Caco-2 (cell line): ENCODE measurements at places on chromosomes 16 and 17. TPM values are rescaled to one million over a fixed set of nuclear protein-coding genes. Genes with fewer than 3 reads are reported as not detected.

The ZFHX3 gene
- total RNA-seq = 39.9 TPM in 2 replicates

DNA sequence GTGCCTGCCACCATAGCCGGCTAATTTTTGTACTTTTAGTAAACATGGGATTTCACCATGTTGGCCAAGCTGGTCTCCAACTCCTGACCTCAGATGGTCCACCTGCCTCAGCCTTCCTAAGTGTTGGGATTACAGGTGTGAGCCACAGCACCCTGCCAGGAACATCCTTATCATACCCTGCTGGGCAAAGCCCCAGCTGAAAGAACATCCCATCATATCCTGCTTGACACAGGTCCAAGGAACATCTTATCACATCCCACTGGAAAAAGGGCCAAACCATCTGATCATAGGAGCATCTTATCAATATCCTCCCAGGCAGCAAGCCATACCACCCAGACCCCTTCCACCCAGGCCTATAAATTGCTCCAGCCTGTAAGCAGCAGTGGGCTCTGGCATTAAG lies 1109.2 kb upstream of the CDH8 start:
- no peaks in the 10 kb centered on the region for H3K36me3 ChIP-seq
- H3K4me3 ChIP-seq = no peak overlapping the region

DNA sequence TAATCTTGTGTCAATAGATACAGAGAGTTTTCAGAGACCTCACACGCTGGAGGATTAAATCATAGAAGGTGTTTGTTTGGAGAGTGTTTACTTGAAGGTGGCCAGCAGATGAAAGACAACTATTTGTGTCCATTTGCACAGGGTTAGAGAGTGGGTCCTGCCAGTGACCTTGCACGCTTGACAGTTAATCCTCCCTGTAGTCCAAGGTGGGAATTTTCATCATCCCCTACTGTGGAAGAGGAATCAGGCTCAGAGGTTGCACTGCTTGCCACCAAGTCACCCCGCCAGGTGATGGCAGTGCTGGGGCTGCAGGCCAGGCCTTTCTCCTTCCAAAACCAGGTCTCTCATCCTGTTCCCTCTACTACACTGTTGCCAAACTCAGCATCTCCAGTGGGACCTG lies 12.3 kb downstream of the CDH1 start:
- peaks cover 81% of the 10 kb centered on the region for H3K4me1 ChIP-seq
- DNase-seq = no peak
- H3K4me3 ChIP-seq = no peak overlapping the region

DNA sequence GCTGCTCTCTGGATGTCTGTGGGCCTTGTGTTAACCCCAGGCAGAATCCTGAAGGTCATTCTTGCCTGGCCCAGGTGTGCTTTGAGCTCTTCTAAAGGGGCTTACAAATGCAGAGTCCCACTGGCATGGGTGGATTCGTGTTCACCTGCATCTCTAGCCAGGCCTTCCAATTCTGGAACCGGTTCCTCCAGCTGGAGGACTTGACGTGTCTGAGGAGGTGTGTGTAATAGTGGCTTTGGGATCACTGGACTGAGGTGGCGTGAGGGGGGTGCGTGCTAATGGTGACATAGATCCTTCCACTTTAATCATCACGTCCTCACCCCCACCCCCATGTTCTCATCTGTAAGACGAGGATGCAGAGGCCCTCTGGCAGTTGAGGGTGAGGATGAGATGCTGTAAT lies 4.8 kb downstream of the GSE1 start:
- no peak for DNase-seq
- peaks cover 8% of the 10 kb centered on the region; the same call in 1 of the 2 replicates for H3K36me3 ChIP-seq
- no peak overlapping the region for H3K4me3 ChIP-seq
- H3K4me1 ChIP-seq = peaks cover 40% of the 10 kb centered on the region
- H3K27me3 ChIP-seq = no peaks in the 10 kb centered on the region

GRCh38 chr17:80229011-80229410 lies 8.8 kb downstream of the SLC26A11 start:
- no peak overlapping the region for H3K27ac ChIP-seq
- no peaks in the 10 kb centered on the region for H3K36me3 ChIP-seq
- H3K27me3 ChIP-seq = no peaks in the 10 kb centered on the region
- H3K4me3 ChIP-seq = no peak overlapping the region
- no peaks in the 10 kb centered on the region; the same call in 1 of the 2 replicates for H3K4me1 ChIP-seq

DNA sequence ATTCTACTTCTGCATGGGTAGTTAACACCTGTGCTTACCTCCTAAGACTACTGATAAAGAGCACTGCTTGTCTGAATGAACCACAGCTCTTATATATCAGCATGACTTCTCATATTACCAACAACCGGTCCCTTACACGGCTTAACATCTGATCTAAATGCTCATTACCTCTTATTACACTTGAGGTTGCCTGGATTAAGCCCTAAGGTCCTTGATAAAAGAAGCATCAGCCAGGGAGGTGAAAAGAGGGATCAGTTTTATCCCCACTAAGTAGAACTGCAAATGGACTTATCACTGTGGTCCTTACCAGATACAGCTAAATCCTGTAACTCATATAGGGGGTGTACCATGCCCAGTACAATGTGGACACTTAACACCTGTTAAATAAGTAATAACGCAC lies 8.2 kb upstream of the RSKR start:
- no peaks in the 10 kb centered on the region for H3K4me1 ChIP-seq
- DNase-seq = no peak
- H3K4me3 ChIP-seq = no peak overlapping the region
- no peak overlapping the region for H3K27ac ChIP-seq
- H3K27me3 ChIP-seq = no peaks in the 10 kb centered on the region

GRCh38 chr17:17416007-17416399 lies 60.8 kb upstream of the MED9 start:
- H3K27ac ChIP-seq = peak overlapping the region; percentile 37
- peak; percentile 75 for DNase-seq
- peaks cover 34% of the 10 kb centered on the region for H3K4me1 ChIP-seq
- no peaks in the 10 kb centered on the region for H3K27me3 ChIP-seq
- no peaks in the 10 kb centered on the region for H3K36me3 ChIP-seq

GRCh38 chr17:18250259-18250658 lies 8.3 kb downstream of the FLII start:
- H3K4me1 ChIP-seq = no peaks in the 10 kb centered on the region
- no peaks in the 10 kb centered on the region for H3K27me3 ChIP-seq
- H3K36me3 ChIP-seq = peaks cover 9% of the 10 kb centered on the region
- no peak for DNase-seq

DNA sequence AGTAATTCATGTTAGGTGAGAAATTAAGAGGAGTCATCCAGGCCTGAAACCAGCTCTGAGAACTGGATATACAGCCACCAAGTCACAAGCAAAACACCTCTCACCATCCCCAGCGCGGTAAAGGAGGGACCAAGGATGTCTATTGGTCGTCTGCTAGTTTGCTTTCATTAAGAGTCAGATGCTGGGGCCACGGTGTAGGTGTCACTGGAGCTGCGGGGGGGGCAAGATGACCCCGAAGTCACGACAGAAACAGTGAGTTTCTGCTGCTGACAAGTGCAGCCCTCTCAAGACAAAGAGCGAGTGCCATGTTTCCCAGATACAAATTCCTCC lies 790 bp downstream of the NCBP3 start:
- no peaks in the 10 kb centered on the region for H3K36me3 ChIP-seq
- H3K27ac ChIP-seq = no peak overlapping the region
- DNase-seq = no peak
- peak overlapping the region; percentile 70 for H3K4me3 ChIP-seq

DNA sequence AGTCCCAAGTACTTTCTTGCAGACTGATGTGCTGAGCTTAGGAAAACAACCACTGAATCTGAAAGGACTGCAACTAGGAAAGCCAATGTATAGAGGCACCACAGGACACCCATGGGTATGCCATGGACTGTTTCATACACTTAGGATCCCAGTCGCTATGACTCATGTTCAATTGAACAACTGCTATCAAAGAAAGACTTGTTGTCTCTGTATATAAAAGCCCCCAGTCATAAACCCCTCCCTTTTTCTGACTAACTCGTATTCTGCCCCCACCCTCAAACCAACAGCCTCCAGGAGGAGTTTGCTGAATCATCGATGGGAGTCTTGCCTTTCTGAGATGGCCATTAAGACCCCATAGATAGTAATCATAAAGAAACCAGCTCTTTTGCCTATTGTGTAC lies 205.4 kb downstream of the ANKFN1 start:
- no peaks in the 10 kb centered on the region for H3K36me3 ChIP-seq
- H3K4me3 ChIP-seq = no peak overlapping the region
- no peaks in the 10 kb centered on the region for H3K4me1 ChIP-seq
- H3K27me3 ChIP-seq = no peaks in the 10 kb centered on the region
- DNase-seq = no peak

GRCh38 chr16:75420987-75421819 lies 12.1 kb downstream of the CFDP1 start:
- H3K27ac ChIP-seq = no peak overlapping the region
- no peak overlapping the region for H3K4me3 ChIP-seq
- H3K4me1 ChIP-seq = 0 out of 2 replicates have a peak, but pooled peaks cover 4% of the 10 kb centered on the region
- no peak for DNase-seq

DNA sequence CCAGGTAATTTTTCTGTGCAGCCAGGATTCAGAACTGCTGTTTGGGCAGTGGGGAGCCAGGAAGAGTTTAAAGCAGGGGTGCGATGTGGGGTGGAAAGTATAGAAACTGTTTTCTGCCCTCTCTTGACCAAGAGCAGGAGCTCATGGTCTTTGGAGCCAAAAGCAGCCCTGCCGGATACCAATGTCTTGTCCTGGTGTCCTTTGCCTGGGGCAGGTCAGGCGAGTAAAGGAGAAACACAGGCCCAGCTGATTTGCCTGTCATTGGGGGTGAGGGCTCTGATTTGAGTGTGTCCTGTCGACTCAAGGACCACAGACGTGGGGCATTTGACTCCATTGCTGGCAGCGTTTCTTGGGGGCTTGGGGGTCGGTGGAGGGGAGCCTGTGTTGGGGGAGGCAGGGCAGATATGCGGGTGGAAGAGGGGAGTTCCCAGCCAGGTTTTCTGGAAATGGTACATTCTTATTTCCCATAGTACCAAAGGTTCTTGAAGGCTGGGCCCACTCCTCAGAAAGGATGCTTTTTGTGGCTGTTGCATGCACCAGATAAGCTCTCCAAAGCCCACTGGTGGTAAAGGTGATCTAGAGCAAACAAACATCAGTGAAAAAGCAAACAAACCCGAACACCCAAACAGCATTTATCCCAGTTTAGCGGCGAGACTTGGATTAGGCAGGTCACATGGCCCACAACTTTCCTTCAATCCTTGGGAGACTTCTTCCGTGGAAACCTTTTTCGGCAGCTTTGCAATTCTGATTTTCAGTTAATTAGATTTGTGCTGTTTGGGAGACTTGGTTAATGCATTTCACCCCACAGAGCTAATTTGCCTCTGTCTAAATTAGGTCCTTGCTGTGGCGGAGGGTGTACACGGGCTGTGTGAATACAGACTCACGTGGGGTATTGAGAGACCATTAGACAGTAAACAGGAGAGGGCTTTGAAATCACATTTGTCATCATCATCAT lies 59.0 kb downstream of the MSI2 start:
- peak overlapping the region; percentile 15 for H3K27ac ChIP-seq
- H3K27me3 ChIP-seq = no peaks in the 10 kb centered on the region
- H3K4me1 ChIP-seq = peaks cover 7% of the 10 kb centered on the region
- no peak overlapping the region for H3K4me3 ChIP-seq
- DNase-seq = no peak
